ENCODE measurements at places on chromosomes 6 and 20.

DNA sequence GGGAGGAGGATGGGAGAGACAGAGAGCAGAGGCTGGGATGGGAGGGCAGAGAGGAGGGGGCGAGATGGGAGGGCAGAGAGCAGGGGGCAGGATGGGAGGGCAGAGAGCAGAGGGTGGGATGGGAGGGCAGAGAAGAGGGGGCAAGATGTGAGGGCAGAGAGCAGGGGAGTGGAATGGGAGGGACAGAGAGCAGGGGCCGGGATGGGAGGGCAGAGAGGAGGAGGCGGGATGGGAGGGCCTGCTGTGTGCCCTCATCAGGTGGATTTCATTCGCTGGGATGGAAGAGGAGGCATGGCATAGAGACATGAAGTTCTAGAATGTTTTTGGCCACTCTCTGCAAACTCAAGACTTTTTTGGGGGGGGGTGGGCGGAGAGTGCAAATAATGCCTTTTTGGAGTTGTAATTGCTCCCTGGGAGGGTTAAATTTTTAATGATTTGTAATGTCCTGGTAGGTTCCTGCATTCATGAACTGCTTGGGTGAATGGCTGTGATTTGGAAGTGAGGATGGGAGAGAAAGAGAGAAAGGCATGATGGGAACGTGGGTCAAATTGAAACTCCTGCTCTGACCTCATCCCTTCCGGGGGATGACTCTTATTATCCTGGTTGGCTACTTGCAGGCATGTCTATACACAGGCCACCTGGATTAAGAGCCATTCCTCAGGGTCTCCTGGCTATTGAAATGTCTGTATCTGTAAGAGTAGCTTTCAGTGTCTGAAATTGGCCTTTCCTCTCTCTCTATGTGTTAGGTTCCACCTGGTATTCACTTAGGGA is 162.4 kb upstream of the AGPAT4 start:
- DNase-seq = no peak

DNA sequence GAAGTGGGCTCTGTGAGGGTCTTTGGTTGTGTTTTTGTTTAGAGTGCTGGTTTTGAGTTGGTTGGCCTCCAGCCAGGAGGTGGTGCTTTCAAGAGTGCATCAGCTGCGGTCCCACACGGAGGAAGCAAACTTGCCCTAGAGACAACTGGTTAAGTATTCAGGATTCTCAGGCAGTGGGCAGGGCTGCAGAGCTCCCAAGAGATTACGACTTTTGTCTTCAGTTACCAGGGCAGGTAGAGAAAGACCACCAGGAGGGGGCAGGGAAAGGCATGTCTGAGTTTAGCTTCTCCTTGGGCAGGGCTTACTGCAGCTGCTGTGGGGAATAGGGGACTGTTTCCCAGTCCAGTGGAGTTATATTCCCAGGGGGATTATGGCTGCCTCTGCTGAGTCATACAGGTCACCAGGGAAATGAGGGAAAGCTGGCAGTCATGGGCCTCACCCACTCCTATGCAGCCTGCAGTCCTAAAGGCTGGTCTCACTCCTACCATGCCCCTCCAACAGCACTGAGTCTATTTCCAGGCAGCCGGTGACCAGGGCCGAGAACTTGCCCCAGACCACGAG is 64.3 kb downstream of the TTI1 start:
- DNase-seq = no peak

- no peak for DNase-seq
Measured at GRCh38 chr6:121443971-121444541, 8.6 kb downstream of the GJA1 start.

DNA sequence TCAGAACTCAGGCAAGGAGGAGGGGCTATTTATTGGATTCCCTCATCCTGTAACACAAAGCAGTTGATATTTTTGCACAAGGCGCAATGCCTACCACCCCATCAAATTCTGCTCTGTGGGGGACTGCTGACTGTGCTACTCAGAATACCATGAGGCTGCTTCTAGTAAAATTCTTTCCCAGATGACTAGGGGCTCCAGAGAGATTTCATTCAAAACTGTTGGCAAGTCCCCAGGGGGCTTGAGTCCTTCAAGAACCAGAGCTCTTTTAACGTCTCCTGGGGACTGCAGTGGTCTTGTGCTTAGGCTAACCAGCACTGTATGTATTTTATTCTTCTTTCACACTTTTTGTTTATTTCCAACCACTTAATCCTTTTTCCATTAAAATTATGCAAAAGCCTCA is 365.9 kb upstream of the AGPAT4 start:
- no peak for DNase-seq

- no peak for DNase-seq
Measured at GRCh38 chr20:7926767-7927166, 13.5 kb downstream of the HAO1 start.

GRCh38 chr20:10632721-10633509 is 40.9 kb downstream of the JAG1 start:
- DNase-seq = no peak

DNA sequence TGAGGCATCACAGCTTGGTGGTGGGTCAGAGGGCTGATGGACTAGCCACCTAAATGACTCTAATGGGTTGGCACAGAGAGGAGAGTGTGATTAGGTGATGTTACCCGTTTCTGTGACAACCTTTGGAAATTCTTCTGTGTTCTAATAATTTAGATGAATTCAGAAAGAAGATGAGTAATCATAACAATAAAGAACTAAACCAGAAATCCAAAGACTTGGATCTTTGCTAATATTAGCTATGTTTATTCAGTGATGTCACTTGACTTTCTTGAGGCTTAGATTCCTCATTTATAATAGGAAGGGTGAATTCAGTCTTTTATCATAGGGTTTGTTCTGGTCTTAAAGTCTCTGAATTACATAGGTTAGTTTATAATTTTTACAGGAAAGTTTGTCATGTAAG is 19.9 kb downstream of the CRYBG1 start:
- DNase-seq = no peak

DNA sequence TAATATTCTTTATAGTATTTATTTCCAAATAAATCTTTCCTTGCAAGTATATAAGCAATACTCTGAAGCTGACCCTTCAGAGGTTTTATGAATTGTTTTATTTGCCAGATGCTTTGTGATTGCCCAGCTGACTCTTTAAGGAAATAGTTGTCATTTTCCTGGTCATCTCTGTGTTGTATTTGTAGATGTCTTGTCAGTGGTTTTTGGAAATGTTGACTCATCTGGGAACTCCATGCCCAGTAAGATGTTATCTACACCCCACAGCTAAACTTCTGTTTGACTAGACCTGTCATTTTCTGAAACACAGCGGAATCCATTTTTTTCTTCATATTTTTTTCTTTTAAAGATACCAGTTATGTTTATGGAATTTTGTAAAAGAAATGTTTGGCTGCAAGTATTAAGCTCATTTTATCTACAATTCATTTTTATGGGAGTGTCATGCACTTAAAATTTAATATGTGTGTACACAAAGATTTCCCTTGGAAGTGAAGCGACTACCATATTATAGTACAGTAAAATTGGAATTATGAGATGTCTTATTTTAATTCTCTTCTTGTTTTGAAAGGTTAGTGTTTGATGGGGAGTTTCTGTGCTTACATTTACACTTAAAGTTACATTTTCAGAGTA is 491.0 kb downstream of the NKAIN2 start:
- DNase-seq = no peak

- no peak for DNase-seq
Measured at GRCh38 chr6:85641522-85641896, 1.2 kb downstream of the SYNCRIP start.

- DNase-seq = no peak
Measured at GRCh38 chr20:33684533-33685327, 1.5 kb downstream of the E2F1 start.

- no peak for DNase-seq
Measured at GRCh38 chr6:90098627-90099026, 198.0 kb downstream of the BACH2 start.

GRCh38 chr6:26351544-26351953 is 13.4 kb upstream of the BTN3A2 start:
- no peak for DNase-seq

GRCh38 chr20:9059931-9060330 is 9.0 kb upstream of the PLCB4 start:
- no peak for DNase-seq

DNA sequence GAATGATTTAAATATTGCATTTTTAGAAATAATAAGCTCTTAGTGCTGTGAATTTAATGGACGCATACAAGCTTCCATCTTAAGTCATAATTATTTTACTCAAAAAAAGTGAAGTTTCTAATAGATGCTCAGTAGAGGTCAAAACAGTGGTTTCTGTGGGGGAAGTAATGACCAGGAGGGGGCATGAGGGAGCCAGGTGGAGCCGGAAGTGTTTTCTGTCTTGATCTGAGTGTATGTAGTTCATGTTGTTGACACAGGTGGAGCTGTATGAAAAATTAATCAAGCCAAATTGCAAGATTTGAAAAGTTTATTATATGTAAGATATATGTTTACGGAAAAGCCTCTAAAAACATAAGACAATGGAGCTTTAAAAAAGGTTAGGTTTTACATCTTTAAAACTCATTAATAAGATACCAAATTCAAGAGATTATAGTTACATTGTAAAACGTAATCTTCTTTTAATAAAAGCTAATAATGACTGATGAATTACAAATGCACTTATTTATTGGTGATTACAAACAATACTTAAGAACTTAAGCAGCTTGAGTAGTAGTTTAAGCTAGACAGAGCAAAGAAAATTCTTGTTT is 68.0 kb downstream of the PLAGL1 start:
- DNase-seq = no peak

DNA sequence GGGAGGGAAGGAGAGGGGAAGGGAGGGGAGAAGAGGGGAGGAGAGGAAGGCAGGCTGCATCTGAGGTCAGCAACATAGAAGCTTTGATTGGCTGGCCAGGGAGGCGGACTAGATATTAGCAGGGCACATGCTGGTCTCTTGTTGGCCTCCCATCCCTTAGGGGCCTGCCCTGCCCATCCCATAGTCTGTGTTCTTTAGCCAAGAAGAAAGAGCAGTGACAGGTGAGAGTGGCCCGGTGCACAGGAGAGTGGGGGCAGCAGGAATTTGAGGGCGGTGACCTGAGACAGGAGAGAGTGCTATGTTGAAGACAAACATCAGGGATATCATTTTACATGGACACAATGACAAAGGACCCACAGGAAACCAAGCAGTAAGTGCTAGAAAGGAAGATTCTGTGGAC is 413.5 kb downstream of the SYNE1 start:
- no peak for DNase-seq

DNA sequence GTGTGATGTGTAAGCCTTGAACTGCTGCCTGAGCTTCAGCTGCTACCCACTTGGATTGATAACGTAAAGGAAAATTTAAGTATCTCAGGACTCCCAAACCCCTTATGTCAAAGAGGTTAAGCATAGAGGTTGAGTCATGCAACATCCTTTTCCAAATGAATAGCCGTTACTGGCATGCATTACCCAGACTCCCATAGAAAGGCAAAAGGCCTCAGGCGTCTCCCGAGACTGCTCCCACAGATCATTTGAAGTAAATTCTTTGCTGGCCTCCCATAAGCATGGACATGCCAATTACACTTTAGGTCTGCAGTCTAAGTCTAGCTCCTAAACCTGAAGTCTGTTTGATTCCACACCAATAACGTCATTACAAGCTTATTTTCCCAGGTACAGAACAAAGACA is 14.7 kb downstream of the IPCEF1 start:
- no peak for DNase-seq

DNA sequence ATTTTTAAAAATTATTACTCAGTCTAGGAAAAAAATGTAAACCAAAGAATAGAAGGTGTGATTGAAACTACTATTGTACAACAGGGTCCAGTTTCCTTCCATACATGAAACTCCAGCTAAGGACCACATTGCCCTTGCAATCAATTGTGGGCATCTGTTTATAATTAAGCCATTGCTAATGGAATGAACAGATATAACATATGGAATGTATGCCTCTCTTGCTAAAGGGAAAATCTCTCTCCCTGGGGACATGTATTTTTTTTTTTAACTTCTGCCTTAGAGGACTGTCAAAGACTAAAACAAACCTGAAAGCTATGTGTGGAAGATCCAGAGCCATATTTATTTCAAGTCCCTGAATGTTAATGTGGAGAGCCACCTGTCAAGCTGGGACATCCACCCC is 336.8 kb upstream of the MANEA start:
- no peak for DNase-seq

GRCh38 chr6:144248476-144249301 is 36.4 kb upstream of the UTRN start:
- no peak for DNase-seq

- DNase-seq = no peak
Measured at GRCh38 chr6:42923666-42924065, 5.6 kb upstream of the CNPY3 start.

DNA sequence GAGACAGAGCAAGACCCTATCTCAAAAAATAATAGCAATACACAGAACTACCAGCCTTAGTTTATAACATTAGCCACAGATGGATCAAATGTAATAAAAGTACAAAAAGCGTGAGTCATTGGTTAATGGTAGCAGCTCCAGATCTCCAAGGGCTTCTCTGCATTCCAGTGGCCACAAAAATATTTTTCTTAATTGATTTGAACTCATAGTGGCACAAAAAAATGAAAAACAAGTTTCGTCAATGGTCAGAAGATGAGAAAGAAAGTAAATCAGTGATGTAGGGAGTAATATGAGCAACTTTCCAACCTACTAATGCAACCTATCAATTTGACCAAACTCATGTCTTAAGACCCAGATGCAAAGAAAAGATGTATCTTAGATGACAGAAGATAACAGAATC is 79.6 kb downstream of the CEP57L1 start:
- DNase-seq = no peak

DNA sequence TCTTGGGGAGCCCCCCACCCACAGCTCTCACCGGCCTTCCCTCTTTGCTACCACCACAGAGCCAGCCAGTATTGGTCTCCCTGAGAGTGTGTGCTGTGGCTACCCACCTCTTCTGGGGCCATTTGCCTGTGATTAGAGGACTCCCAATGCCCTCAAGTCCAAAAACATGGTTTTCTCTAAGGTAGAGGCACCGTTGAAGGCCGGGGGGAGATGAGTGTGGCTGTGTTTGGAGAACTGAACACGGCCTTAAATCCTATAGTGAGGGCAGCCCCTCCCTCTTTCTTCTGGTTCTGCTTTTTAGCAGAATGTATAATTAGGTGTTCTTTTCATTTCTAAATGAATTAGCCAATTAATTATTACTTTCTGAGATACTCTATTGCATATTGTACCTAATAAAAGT is 2.5 kb downstream of the CCR6 start:
- DNase-seq = no peak

DNA sequence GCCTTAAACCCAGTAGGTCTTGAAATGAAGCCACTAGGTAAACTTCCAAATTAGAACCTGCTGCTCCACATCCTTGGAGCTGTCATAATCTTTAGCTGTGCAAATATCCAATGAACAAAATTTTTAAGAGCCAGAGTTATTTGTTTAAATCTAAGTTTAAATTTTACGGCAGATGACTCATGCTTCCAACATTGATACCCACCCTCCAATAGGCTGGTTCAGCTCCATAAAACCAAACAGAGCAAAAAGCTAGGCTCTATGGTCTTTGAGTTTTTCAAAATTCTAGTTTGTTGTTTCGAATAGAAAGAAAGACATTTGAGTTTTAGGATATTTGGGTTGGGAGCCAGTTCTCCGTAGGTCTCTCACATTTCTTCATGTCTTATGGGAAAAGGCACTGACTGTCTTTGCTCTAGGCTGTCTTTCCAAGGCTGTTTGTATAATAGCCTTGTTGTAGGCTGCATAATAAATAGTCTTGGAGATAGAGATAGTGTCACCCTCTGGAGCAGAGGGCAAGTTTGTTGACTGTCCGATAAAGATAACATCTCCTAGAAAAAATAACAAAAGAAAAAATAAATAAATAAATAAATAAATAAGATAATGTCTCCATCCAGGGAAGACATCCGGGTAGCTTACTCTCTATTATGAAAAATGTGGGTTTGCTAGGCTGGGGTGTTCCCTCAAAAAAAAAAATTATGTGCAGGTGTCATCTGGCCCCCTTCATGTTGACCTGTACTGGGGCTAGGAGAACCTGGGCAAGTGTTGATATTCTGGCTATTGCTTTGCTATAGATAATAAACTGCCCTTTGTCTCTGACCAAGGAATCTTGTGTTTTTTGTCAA is 36.5 kb downstream of the SLC2A12 start:
- no peak for DNase-seq

Measured in tibial nerve (tissue), 4 donors.